ENCODE measurements at places on chromosomes 12 and 14. TPM values are rescaled to one million over a fixed set of nuclear protein-coding genes. Genes with fewer than 3 reads are reported as not detected.

OR4K17 gene
- not detected for total RNA-seq

IL26 gene
- total RNA-seq: not detected

AICDA gene
- not detected for total RNA-seq

KTN1 gene
- 119 TPM for total RNA-seq

RD3L gene
- total RNA-seq: not detected

Measured in melanocyte of skin (primary cell).